ENCODE measurements at places on chromosomes 1 and 21.

DNA sequence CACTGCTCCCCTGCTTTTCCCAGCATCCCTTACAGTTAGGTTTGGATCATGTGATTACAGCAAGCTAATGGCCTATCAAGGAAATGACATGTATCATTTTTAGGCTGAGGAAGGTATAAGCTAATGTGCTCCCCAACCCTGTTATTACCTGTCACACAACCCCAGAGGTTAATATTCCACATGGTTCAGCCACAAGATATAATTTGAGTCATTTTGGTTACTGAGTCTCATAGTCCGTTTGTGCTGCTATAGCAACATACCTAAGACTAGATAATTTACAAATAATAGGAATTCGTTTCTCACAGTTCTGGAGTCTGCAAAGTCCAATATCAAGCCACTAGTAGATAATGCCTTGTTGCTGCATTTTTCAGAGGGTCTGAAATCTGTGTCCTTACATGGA is 29.1 kb upstream of the SLC16A1 start:
- no peak for DNase-seq

DNA sequence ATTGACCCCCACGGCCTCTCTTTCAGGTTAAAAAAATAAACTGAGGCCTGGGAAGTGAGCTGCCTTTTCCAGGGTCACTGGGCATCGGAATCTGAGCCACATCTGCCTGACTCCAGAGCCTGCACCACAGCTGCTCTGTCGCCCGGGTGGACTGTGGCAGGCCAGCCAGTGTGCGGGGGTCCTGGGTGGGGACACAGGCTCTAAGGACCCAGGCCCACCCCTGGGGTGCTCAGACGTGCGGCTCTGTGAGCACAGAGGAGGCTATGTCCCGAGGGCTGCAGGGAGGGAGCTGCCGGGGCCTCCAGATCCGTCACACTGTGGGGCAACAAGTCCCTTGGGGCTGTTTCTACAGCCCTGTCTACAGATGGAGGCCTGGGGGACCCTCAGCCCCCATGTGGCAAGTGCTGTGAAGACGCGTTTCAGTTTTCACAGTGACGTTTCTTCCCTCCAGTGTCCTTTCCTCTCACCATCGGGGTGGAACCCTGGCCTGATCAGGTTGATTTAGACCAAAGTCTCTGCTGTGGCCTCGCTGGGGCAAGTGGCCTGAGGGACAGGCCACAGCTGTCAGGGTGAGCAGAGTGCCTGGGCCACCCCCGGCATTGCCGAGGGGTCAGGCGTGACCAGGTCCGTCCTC is 39.2 kb upstream of the ACTRT2 start:
- DNase-seq = no peak

- DNase-seq = no peak
Measured at GRCh38 chr1:29983321-29983720, 740.1 kb downstream of the MATN1 start.

- DNase-seq = no peak
Measured at GRCh38 chr1:18041102-18041501, 66.5 kb upstream of the IGSF21 start.

DNA sequence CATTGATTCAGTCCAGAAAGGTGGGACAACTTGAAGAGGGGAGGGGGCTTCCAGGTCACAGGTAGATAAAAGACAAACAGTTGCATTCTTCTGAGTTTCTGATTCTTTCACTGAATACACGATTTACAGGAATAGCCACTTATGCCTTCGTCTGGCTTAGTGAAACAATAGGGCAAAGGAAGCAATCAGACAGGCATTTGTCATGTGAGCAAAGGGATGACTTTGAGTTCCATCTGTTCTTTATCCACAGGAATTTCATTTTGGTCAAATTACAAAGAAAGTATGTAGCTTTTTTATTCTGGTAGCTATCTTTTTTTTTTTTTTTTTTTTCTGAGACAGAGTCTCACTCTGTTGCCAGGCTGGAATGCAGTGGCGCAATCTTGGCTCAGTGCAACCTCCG is 202.5 kb downstream of the TTLL7 start:
- no peak for DNase-seq

DNA sequence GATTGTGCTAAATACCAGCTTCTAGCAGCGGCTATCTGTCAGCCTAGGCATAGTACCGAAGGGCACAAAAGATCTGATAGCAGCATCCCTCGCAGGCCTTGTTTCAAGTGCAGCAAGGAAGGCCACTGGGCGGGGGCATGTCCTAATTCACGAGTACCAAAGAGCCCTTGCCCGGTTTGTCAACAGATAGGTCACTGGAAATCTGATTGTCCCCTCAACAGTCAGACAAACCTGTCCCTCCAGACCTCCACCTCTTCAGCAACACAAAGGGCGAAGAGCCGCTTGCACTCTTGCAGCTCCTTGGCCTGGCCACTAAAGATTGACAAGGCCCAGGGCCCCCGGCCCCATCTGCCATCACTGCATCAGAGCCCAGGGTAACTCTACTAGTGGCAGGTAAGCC is 22.7 kb upstream of the CA6 start:
- no peak for DNase-seq
